ENCODE measurements at places on chromosomes 11 and 22. TPM values are rescaled to one million over a fixed set of nuclear protein-coding genes. Genes with fewer than 3 reads are reported as not detected.

DNA sequence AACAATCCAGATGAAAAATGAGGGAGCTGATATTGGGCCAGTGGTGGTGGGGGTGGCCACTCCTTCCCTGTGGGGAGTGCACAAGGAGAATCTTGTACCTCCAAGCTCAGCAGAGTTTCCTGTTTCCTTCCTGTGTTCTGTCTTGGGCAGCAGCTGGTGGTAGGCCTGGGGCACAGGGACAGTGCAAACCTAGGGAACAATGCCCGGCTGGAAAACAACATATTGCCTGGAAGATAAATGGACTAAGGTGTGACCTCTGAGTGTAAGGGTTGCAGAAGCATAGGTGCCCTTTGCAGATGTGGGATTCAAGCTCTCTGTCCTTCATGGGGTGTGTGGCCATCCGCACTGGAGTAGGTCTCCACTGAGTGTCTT is 5.8 kb upstream of the JAM3 start:
- no peak overlapping the region for H3K27ac ChIP-seq
- no peak for DNase-seq
- no peak overlapping the region for H3K4me3 ChIP-seq
- peaks cover 1% of the 10 kb centered on the region for H3K36me3 ChIP-seq
- peaks cover 31% of the 10 kb centered on the region for H3K4me1 ChIP-seq
- peaks cover 18% of the 10 kb centered on the region for H3K27me3 ChIP-seq

CASP12 gene
- total RNA-seq = not detected

GRCh38 chr22:29798318-29798717 is 31.1 kb downstream of the UQCR10 start:
- no peaks in the 10 kb centered on the region for H3K27me3 ChIP-seq
- no peak overlapping the region for H3K4me3 ChIP-seq
- peaks cover 11% of the 10 kb centered on the region for H3K4me1 ChIP-seq
- H3K36me3 ChIP-seq = peaks cover 38% of the 10 kb centered on the region
- H3K27ac ChIP-seq = no peak overlapping the region

- DNase-seq = no peak
- H3K27me3 ChIP-seq = no peaks in the 10 kb centered on the region
- H3K4me3 ChIP-seq = no peak overlapping the region
- no peak overlapping the region for H3K27ac ChIP-seq
- peaks cover 4% of the 10 kb centered on the region for H3K36me3 ChIP-seq
- peaks cover 28% of the 10 kb centered on the region for H3K4me1 ChIP-seq
These were observed 6.3 kb upstream of the MCHR1 start for GRCh38 chr22:40673017-40673416.

GRCh38 chr11:36362902-36363301 is 66.8 kb downstream of the PRR5L start:
- peaks cover 39% of the 10 kb centered on the region for H3K27me3 ChIP-seq
- no peak overlapping the region for H3K4me3 ChIP-seq
- DNase-seq = no peak
- H3K4me1 ChIP-seq = peaks cover 53% of the 10 kb centered on the region

DNA sequence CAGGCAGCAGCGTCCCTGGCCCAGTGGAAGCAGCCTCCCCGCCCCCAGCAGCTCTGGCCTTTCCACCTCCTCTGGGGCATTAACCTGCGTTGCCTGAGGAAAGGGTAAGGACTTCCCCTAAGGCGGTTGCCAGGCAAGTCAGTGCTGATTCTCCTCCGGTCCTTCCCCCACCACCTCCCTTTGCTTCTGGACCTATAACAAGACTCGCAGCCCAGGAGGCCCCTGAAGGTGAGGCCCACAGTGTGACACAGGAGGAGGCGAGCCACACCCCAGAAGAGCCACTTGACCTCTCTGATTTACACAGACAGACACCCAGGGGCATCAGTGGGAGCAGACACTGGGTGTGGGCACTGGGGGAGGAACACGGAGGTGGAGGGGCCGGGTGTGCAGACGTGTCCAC is 35.4 kb downstream of the ASCL2 start:
- no peak for DNase-seq
- H3K27ac ChIP-seq = no peak overlapping the region
- peaks cover 18% of the 10 kb centered on the region for H3K27me3 ChIP-seq
- H3K4me1 ChIP-seq = no peaks in the 10 kb centered on the region
- no peaks in the 10 kb centered on the region for H3K36me3 ChIP-seq
